ENCODE measurements at places on chromosomes 7 and 10. TPM values are rescaled to one million over a fixed set of nuclear protein-coding genes. Genes with fewer than 3 reads are reported as not detected.
A peak's percentile ranks its signal among the peaks of the same experiment; 100 is the strongest.

The TFPI2 gene
- total RNA-seq = 14.4 TPM

The SYT15 gene
- under 0.01 TPM for total RNA-seq

The LRRC4 gene
- total RNA-seq = 0.33 TPM

The C10orf67 gene
- under 0.01 TPM for total RNA-seq

The CREB5 gene
- total RNA-seq = 3.1 TPM

The FBXO24 gene
- total RNA-seq = 0.33 TPM

The GDF2 gene
- not detected for total RNA-seq

DNA sequence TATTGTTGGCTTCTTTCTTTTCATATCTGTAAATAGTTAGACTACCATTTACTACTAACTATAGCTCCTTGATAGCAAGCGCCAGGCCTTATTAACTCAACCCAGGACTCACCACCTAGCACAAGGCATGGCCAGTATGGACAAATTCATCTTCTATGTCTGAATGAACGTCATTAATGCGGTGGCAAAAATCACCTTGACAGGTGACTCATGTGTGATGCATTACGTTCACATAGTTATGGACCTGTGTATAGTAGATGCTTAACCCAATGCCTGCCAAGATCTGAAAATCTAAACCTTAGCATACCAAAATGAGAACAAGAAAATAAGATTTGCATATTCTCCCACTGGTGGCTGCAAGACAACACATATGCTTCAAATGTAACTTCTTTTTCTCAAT is 300.8 kb downstream of the PARD3 start:
- no peak overlapping the region for H3K27ac ChIP-seq
- no peaks in the 10 kb centered on the region for H3K36me3 ChIP-seq
- H3K4me3 ChIP-seq = no peak overlapping the region
- H3K27me3 ChIP-seq = no peaks in the 10 kb centered on the region
- peak; percentile 63 for DNase-seq

GRCh38 chr10:77501152-77501845 is 136.3 kb downstream of the KCNMA1 start:
- peak overlapping the region; percentile 80 for H3K27ac ChIP-seq
- H3K36me3 ChIP-seq = no peaks in the 10 kb centered on the region
- peak; percentile 95 for DNase-seq
- no peaks in the 10 kb centered on the region for H3K27me3 ChIP-seq
- peaks cover 30% of the 10 kb centered on the region for H3K4me1 ChIP-seq

DNA sequence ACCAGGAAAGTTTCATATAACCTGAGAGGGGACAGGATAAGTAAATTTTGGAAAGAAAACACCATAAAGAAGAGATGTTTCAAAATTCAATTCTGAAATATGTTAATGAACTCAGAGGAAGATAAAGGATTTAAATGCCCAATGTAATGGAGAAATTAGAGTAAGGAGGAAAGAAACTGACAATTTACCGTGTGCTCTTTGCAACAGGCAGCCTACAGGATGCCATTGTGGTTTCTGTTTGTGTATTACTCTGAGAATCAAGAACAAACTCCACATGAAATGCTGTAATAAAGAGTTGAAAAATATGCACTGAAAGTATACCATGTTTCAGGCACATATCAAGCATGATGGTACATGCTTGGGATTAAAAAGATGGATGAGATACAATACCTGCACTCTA is 44.8 kb upstream of the GLCCI1 start:
- H3K27me3 ChIP-seq = no peaks in the 10 kb centered on the region
- H3K4me1 ChIP-seq = no peaks in the 10 kb centered on the region
- no peak overlapping the region for H3K4me3 ChIP-seq
- no peaks in the 10 kb centered on the region for H3K36me3 ChIP-seq
- DNase-seq = no peak
- H3K27ac ChIP-seq = no peak overlapping the region

GRCh38 chr10:34313353-34313752 is 501.7 kb downstream of the PARD3 start:
- no peaks in the 10 kb centered on the region for H3K4me1 ChIP-seq
- DNase-seq = no peak
- no peaks in the 10 kb centered on the region for H3K27me3 ChIP-seq
- no peak overlapping the region for H3K27ac ChIP-seq
- H3K4me3 ChIP-seq = no peak overlapping the region
- H3K36me3 ChIP-seq = no peaks in the 10 kb centered on the region

DNA sequence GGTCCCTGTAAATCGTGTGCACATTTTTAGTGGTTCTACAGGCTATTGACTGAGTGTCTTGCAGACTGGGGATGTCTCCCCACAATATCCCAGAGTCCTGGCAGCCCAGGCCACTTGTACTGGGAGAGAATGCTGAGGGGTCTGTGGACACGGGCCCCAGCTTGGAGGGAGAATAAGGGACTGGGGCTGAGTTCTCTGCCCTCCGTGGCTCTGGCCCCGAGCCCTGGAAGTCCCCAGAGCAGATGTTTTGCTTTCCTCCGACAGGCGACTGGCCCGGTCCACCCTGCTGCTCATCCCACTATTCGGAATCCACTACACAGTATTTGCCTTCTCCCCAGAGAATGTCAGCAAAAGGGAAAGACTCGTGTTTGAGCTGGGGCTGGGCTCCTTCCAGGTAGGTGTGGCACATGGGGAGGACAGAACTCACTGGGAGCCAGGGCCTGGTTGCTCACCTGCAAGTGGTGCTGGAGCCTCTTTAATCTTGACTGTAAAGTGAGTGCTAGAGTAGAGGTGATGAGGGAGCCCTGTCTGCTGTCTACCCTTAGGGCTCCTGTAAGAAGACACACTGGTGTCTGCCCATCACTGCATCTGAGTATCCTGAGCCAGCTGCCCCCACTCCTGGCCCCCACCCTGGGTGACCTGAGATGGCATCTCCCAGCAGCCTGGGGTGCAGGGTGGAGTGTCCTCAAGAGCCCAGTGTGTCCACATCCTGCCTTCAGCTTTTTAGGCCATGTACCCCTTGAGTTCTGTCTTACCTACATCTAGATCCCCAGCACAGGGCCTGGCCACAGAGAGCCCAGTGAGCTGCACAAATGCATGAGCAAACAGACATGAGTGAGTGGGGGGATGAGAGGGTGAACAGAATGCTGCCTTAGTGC is 51.1 kb downstream of the ADCYAP1R1 start:
- no peaks in the 10 kb centered on the region for H3K36me3 ChIP-seq
- no peaks in the 10 kb centered on the region for H3K27me3 ChIP-seq
- DNase-seq = no peak
- H3K4me3 ChIP-seq = no peak overlapping the region

DNA sequence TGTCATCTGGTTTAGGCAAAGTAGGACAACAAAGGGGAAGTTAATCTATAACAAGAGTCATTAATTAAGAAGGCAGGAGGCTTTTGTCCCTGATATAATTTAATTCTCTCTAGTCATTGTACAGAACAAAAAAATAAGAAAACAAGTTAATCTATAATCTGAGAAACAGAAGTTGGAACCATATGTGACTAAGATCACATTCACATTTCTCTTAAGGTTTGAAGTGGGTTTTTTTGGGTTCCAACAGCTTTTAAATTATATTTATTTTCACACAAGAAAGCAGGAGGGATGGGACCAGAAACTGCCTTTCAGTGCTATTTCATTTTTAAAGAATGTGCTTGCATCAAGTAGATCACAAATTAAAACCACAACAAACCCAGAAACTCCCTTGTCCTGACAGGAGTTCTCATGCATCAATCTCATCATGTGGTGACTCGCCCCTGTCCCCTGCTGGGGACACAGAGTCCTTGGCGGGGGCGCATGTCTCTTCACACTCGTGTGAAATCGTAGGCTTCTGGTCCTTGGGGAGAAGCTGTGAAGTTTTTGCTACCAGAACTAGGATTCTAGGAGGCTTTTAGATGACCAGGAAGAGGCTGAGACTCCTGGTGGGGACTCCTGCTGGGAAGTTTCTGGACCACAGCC is 10.1 kb upstream of the OPN4 start:
- no peaks in the 10 kb centered on the region for H3K4me1 ChIP-seq
- no peaks in the 10 kb centered on the region for H3K27me3 ChIP-seq
- H3K4me3 ChIP-seq = no peak overlapping the region

- peak; percentile 51 for DNase-seq
- no peak overlapping the region for H3K27ac ChIP-seq
- H3K4me1 ChIP-seq = no peaks in the 10 kb centered on the region
- H3K27me3 ChIP-seq = no peaks in the 10 kb centered on the region
- no peaks in the 10 kb centered on the region for H3K36me3 ChIP-seq
Observed at GRCh38 chr7:23418046-23418445, 52.2 kb downstream of the IGF2BP3 start.

GRCh38 chr10:95457319-95457886 is 103.8 kb downstream of the SORBS1 start:
- no peak overlapping the region for H3K4me3 ChIP-seq
- H3K27me3 ChIP-seq = no peaks in the 10 kb centered on the region
- no peaks in the 10 kb centered on the region for H3K36me3 ChIP-seq
- no peak for DNase-seq
- H3K27ac ChIP-seq = no peak overlapping the region

- no peak overlapping the region for H3K27ac ChIP-seq
- H3K36me3 ChIP-seq = no peaks in the 10 kb centered on the region
- H3K4me1 ChIP-seq = peaks cover 7% of the 10 kb centered on the region
- no peaks in the 10 kb centered on the region for H3K27me3 ChIP-seq
- H3K4me3 ChIP-seq = no peak overlapping the region
Observed at GRCh38 chr10:34432589-34432988, 382.5 kb downstream of the PARD3 start.

DNA sequence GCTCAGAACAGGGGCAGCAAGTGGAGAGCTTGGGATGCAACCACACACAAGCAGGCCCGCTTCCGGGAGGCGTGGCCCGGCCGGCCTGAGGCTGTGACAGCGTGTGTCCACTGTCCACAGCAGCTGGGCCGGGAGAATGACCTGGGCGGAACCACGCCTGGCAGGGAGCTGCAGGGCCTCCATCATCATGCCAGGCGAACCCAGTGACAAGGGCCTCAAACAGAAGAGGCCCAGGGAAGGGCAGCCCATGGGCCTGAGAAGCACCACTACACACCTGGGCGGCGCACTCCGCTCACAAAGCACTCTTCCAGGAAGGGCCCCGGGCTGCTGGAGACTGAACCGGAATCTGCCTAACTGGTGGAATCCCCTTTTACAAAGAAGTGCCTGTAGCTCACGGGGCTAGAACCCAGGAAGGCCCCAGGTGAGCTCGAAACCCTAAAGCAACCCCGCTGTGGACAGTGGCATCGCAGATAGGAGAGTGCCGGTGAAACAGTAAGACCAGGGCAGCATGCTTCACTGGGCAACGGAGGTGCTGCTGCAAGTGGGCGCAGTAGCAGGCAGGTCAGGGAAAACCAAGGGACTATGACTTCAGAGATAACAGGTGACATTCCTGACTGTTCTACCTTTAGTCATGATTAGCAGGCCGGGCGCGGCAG is 66.0 kb downstream of the MAD1L1 start:
- H3K4me3 ChIP-seq = no peak overlapping the region
- H3K27me3 ChIP-seq = no peaks in the 10 kb centered on the region
- no peak overlapping the region for H3K27ac ChIP-seq

GRCh38 chr10:52215745-52216361 is 98.2 kb upstream of the DKK1 start:
- peak; percentile 88 for DNase-seq
- H3K27me3 ChIP-seq = no peaks in the 10 kb centered on the region
- H3K27ac ChIP-seq = no peak overlapping the region
- H3K36me3 ChIP-seq = no peaks in the 10 kb centered on the region

DNA sequence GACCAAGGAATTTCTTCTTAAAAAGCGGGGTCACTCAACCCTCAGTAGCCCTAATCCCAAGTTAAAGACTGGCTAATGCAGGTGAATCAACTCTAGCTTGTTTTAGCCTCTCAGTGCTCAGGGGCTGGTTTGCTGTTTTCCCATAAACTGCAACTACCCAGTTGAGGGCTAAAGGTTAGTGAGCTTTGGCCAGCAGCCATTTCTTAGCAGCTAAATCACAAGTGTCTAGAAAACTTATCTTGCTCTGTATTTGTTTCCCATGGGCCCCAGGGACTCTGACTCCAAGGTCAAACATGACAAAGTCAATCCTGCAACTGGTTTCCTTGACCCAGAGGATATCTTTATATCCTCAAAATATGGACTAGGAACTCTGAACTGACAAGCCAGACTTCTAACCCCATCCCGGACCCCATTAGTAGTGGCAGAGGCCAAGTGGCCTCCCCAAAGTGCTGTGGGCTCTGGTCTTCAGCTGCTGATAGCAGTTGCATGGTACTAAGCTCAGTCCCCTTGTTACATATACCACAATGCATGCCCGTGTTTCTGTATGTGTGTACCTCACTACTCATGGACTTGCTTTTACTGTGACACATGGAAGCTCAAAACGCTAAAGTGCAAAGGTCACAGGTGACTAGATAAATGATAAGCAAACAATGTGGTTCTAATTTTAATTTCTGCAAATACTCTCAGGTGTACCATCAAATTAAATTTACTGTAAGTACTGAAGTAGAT is 793.0 kb upstream of the IGFBP3 start:
- peak; percentile 45 for DNase-seq

DNA sequence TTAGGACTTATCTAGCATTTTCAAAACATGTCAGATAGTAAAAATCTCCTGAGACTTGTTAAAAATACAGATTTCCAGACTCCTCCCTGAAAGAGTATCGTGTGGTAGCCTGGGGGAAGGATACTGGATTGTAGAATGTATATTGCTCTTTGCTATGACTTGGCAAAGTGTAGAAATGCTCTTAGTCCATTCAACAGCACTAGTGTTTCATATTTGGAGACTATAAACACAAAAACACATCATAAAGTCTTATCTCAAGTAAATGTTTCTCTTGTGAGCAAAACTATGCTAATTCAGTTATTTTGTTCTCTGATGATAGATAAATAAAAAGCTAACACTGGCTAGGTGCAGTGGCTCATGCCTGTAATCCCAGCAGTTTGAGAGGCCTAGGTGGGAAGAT is 137.5 kb upstream of the PRPS1L1 start:
- no peak for DNase-seq
- H3K36me3 ChIP-seq = no peaks in the 10 kb centered on the region
- H3K27me3 ChIP-seq = no peaks in the 10 kb centered on the region
- H3K27ac ChIP-seq = no peak overlapping the region
- no peaks in the 10 kb centered on the region for H3K4me1 ChIP-seq

- H3K27me3 ChIP-seq = no peaks in the 10 kb centered on the region
- H3K36me3 ChIP-seq = peaks cover 33% of the 10 kb centered on the region
- DNase-seq = no peak
- H3K4me1 ChIP-seq = no peaks in the 10 kb centered on the region
Observed at GRCh38 chr7:44060091-44060947, 5.0 kb downstream of the PGAM2 start.

- peak overlapping the region; percentile 66 for H3K27ac ChIP-seq
- H3K4me1 ChIP-seq = peaks cover 27% of the 10 kb centered on the region
- no peaks in the 10 kb centered on the region for H3K27me3 ChIP-seq
- no peak for DNase-seq
- no peaks in the 10 kb centered on the region for H3K36me3 ChIP-seq
- H3K4me3 ChIP-seq = peak overlapping the region; percentile 8
Observed at GRCh38 chr10:48526846-48527505, 77.9 kb downstream of the ARHGAP22 start.

DNA sequence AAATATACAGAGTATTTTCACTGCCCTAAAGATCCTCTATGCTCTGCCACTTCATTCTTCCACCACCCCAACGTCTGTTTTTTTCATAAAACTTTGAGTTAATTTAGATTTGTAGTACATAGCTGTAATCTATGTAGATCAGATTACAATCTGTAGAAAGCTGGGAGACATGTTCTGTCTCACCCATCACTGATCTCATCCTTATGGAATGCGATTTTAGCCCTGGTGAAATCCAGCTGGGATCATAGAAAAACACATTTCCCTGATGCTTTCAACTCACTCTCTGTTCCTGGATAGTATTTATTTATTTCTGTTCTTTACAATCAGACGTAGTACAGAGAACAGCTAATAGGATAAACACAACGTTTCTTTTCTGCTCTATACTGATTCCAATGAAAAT is 521.0 kb downstream of the KIF20B start:
- H3K36me3 ChIP-seq = no peaks in the 10 kb centered on the region
- H3K27ac ChIP-seq = no peak overlapping the region
- H3K27me3 ChIP-seq = no peaks in the 10 kb centered on the region
- peak; percentile 88 for DNase-seq
- no peak overlapping the region for H3K4me3 ChIP-seq
- H3K4me1 ChIP-seq = peaks cover 3% of the 10 kb centered on the region
